Calu3 (cell line): ENCODE measurements at places on chromosomes 7 and 10. TPM values are rescaled to one million over a fixed set of nuclear protein-coding genes. Genes with fewer than 3 reads are reported as not detected.
A peak's percentile ranks its signal among the peaks of the same experiment; 100 is the strongest.

- DNase-seq, result no peak
Measured at GRCh38 chr10:8238986-8239385, 184.5 kb downstream of the GATA3 start.

GRCh38 chr10:128180843-128181242 is 54.6 kb upstream of the MKI67 start:
- no peak for DNase-seq

- no peak for DNase-seq
Measured at GRCh38 chr10:102085336-102085735, 20.2 kb downstream of the HPS6 start.

DNA sequence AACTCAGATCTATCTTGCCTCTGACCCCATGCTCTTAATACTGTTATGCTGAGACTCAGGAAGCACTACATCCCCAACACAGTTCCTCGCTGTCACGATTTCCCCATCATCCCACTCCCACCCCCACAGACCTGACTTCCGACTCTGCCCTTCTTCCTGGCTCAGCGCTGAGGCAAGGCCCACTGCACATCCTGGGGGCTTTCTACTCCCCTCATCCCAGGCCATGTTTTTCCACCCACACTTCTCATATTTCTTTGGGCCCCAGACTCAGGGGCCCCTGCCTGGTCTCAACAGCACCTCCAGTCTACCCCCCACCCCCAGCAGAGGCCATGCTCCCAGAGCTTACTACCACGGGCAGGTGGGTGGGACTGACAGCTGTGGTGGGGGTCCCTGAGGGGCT is 7.7 kb upstream of the NDST2 start:
- DNase-seq, result no peak

GRCh38 chr10:83760142-83760541 is 379.2 kb upstream of the GHITM start:
- no peak for DNase-seq

The SPRN gene
- total RNA-seq, result 0.15 TPM in 1 of 2 replicates, not detected in the other

The WEE2 gene
- total RNA-seq, result not detected in 2 replicates

DNA sequence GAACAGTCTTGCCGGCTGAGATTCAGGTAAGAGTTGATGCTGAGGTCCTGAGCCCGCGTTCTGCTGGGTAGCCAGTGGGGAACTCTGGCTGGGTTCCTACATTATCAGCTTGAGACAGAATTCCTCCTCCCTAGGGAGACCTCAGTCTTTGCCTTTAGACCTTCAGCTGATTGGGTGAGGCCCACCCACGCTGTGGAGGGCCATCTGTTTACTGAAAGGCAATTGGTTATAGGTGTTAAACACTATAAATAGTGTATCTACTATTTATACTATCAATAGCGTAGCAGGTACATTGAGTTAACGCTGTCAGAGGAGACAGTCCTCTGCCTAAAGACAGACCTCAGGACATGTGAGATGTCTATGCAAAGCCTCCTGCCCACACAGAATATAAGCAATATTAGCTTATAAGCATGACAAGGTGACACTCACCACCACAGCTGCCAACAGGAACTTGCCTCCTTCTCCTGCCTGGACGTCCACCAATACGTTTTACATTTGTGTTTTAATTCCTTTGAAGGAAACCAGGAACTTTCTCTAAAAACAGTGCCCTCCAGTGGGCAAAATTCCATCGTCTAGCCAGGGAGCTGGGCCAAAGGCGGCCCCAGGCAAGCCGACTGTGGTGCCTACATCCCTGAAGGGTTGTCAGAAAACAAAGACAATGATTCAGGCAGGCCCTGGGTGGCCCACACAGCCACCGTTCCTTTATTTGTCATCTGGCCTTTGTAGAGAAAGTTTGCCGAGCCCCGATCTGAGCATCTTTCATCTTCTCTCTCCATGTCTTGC is 58.8 kb downstream of the INSIG1 start:
- peak; percentile 66 for DNase-seq

GRCh38 chr10:132798403-132798802 is 12.5 kb upstream of the NKX6-2 start:
- DNase-seq, result no peak

The PAX4 gene
- not detected in 2 replicates for total RNA-seq

The LIPJ gene
- not detected in 2 replicates for total RNA-seq

GRCh38 chr7:116762971-116763370 is 91.0 kb downstream of the MET start:
- no peak for DNase-seq

The HOXA3 gene
- total RNA-seq, result 15.9 and 20.9 TPM in 2 replicates

- DNase-seq, result no peak
Measured at GRCh38 chr10:123784646-123785045, 107.0 kb downstream of the CPXM2 start.

DNA sequence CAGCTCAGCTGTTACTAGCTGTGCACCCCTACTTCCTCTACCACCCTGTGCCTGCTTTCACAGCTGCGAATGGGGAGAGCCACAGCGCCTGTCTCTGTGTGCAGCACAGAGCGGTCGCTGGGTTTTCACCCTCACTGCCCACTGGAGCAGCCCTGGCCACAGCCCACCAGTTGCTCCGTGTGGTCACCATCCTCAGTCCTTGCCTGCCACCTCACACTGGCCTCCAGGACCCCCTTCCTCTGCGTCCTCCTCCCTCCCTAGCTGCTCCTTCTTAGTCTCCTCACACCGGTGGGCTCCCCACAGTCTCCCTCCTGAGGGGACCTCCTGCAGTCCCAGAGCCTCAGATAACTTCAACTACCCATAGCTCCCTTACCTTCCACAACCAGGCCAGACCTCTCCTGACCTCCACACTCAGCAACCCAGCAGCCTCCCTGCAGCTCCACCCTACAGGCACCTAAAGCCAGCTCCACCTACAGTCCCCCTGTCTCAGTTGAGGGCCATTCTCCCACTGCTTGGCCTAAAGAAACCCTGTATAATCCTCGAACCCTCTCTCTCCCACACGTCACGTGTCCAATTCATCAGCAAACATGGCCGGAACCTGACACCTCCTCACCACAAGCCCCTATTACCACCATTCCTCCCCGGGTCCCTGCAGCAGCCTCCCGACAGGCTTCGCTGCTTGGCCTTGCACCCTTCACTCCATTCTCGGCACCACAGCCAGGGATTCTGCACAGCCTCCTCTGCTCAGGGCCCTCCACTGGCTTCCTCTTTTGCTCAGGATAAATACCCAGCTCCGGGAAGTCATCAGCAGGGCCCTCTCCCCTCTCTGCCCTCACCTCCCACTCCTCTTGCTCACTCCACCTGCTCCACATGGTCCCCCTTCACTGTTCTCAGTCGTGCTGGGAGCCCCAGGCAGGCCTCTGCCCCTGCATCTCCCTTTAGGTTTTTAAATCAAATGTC is 28.1 kb downstream of the PLAC9 start:
- no peak for DNase-seq

DNA sequence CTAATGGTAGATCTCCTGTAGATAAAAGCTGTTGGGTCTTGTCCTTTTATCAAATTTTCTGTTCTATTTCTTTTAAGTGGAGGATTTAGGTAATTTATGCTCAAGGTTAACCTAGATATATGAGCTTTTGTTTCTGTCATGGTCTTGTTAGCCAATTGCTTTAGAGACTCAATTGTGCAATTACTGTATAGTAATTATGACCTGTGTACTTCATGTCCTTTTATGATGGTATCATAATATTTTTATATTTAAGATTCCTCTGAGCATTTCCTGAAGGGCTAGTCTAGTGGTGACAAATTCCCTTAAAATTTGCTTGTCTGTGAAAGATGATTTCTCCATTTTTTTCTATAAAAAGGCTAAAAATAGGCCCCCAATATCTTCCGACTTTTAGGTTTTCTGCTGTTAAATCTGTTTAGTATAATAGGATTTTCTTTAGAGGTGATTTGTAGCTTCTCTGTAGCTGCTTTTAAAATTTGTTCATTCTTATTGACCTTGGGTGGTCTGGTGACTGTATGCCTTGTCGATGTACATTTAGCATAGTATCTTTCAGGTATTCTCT is 5.4 kb upstream of the AKR1C3 start:
- no peak for DNase-seq

DNA sequence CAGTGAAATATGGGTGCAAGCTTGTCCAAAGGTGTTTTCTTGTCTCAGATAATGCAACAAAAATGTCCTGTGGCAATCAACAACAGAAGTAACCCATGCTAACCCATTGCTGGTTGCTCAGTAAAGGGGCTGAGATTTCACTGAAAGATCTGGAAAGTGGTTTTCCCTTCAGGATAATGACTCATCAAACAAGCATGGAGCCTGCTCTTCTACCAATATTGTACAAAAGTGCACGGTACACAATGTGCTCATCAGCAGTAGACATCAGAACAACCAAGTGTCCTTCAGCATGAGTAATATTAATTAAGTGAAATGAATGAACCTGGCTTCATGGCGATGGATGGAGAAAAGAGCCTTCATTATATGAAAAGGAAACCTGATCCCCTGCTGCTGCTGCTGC is 287.1 kb upstream of the NEBL start:
- DNase-seq, result no peak

GRCh38 chr7:100655908-100656674 is at the start of gene ACTL6B:
ACTL6B (minus strand) TSS chr7:100656448; CDS start chr7:100656354, 94 bp downstream.
- no peak for DNase-seq

DNA sequence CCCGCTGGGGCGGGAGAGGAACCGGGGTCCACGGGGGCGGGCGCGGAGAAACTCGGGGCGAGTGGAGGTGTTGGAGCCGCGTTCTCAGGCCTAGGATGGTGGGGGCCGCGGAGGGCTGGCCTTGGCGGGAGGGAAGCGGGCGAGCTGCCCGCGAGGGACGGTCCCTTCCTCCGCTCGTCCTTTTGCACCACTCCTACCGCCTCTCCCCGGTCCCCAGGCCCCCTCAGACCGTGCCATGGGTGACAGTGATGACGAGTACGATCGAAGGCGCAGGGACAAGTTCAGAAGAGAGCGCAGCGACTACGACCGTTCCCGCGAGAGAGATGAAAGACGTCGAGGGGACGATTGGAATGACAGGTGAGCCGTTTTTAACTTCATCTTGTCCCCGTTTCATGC is 451 bp downstream of the SRRT start:
- no peak for DNase-seq

GRCh38 chr7:130721486-130722277 is 12.3 kb downstream of the KLF14 start:
- peak; percentile 69 for DNase-seq

GRCh38 chr10:60427709-60428386 is 38.2 kb upstream of the ANK3 start:
- DNase-seq, result no peak
